ENCODE measurements at places on chromosomes 11 and 22.

DNA sequence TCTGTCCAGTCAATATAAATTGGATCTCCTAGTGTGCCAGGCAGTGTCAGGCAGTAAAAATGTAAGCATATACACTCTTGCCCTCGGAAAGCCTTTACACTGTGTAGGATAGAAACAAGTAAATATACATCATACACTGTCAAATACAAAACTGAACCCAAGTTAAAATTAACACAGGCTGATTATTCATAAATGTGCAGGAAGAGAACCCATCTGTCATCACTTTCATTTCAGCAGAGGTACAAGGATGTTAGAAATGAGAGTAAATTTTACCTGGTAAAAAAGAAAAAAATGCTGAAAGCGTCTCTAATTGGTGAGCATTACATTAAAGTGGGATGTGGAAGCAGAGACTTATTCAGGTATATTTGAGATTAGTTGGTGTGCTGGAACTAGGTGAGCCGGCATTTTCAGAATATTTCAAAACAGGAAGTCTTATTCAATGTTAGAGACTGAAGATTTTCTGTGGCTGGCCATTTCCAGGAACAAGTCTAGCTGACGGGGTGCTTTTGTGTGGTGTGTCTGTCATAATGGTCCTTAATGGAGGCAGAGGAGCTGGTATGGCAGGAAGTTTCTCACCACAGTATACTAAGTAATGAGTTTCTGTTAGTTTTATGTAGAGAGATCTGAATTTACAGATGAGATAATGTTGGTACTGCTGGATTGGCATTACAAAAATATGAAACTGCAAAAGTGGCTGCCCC lies 192.6 kb downstream of the CASP12 start:
- DNase-seq: peak; percentile 56

- DNase-seq: no peak
These were observed 372.1 kb downstream of the FAT3 start for GRCh38 chr11:92596596-92597317.

- no peak for DNase-seq
These were observed 23.5 kb upstream of the ANKK1 start for GRCh38 chr11:113363996-113364641.

DNA sequence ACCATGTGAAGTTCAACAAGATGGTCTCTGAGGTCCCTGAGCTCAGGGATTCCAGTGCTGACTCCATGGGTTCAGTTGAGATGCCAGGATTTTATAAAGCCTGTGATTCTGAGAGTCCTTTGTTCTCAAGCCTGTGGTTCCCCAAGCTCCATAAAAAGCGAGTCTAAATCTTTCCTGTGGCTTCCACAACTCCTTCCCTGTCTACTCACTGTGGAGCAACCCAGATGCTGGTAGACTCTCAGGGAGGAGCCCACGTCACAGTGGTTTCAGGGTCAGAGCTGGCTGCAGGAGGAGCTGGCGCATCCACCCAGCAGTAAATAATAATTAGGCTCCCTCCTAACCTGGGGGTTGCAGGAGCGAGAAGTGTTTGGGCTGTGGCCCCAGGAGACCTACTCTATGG lies 2.0 kb upstream of the RELT start:
- no peak for DNase-seq

DNA sequence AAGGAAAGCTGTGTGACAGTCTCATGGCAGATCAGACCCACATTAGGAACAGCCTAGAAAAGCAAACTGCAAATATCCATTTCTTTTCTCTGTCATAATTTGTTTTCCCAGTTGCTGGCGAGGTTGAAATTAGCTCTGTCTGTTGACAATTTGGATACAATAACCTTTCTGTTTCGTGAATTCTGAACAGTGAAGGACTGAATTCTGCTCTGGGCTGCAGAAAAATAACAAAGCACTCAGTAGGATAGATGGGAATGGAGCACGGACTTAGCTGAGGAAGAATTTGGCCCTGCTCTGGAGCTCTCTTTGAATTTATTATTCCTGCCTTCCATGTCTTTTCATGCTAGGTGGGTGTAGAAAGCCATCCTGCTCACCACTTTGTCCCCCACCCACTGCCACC lies 140.3 kb downstream of the RRAS2 start:
- DNase-seq: no peak

DNA sequence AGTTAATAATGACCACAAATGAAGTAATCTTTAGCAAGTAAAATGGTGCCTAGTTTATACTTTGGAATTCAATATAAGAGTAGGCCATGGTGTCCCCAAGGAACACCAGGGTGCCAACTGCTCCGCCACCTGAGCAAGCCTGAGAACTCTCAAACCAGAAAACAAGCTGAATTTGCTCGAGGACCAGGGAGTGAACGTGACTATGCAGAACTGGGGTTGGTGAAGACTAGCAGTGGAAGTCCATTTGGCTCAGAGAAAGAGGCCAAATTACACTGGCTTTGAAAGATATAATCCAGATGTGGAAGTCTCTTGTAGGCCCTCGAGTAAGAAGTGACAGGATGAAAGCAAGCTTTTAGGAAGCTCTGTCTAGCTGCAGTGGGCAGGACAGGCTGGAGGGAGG lies 8.7 kb upstream of the SMIM35 start:
- DNase-seq: no peak

DNA sequence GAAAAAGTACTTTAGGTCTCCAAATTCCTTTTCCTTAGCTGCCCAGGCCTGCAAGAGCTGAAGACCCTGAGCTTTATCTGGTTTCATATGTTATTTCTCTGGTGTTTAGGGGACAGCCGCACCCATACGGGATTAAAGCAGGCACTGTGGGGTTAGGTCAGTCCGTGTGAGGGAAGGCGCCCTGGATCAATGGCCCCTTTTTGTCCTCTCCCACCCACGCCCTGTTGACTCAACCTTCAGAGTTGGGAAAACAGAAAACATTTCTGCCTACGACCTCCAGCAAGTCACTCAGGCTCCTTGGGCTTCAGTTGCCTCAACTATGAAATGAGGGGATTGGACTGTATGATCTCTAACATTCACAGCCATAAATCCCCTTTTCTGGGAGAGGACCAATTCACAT lies 55.2 kb upstream of the BARX2 start:
- DNase-seq: no peak

DNA sequence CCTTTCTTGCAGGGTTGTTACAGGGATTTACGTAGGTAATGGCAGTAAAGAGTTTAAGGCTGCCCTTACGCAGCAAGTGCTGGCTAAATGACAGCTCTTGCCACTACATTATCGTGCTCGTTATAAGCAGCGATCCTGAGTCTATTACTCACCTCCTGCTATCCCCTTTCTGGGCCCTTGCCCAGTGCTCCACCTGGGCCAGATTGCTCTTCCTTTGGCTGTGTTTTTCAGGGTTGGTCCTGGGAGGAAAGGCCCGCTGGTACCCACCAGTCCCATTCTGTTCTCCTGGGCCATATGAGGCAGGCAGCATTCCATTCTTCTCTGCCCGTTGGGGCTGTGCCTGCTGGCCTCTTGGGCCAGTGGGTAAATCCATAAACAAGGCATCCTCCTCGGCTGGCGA lies 87.5 kb downstream of the C11orf58 start:
- DNase-seq: no peak

GRCh38 chr22:33842421-33843094 lies 77.7 kb downstream of the LARGE1 start:
- no peak for DNase-seq

- DNase-seq: no peak
These were observed 19.7 kb downstream of the ZNF195 start for GRCh38 chr11:3359092-3359824.

DNA sequence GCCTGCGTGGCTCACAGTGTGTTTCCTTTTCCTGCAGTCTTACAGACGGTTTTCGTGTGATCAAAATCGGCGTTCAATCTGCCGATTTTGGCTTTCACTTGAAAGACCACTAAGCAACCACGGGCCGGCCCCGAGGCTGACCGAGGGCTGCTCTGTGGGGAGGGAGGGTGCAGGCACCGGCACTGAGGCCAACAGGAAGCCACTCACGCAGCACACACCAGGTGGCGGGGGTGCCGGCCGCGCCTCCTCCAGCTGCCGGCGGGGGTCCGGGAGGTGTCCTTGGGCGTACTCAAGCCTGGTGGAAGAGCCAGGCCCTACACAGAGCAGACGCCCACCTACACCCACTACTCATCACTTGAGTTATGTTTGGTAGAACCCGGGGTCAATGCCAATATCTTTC lies 14.3 kb downstream of the TOLLIP start:
- DNase-seq: no peak

- DNase-seq: no peak
These were observed 23.0 kb downstream of the PPIL2 start for GRCh38 chr22:21688706-21689381.

GRCh38 chr11:100930185-100930778 lies 199.3 kb downstream of the PGR start:
- no peak for DNase-seq

DNA sequence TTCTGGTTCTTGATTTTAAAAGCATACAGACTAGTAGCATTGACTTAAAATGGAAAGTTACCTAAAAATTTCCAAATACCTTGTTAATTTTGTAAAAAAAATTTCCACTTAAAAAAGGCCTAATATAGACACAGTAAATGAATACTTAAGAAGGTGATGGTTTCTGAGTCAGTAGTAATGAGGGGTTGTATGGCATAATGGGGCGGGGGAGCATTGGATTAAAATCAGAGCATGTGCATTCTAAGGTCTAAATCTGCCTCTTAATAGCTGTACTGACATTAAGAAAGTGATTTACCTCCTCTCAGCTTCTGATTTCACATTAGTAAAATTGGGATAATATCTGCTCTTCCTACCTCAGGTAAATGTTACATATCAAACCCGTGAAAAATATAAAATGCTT lies 446.5 kb downstream of the AASDHPPT start:
- DNase-seq: no peak

DNA sequence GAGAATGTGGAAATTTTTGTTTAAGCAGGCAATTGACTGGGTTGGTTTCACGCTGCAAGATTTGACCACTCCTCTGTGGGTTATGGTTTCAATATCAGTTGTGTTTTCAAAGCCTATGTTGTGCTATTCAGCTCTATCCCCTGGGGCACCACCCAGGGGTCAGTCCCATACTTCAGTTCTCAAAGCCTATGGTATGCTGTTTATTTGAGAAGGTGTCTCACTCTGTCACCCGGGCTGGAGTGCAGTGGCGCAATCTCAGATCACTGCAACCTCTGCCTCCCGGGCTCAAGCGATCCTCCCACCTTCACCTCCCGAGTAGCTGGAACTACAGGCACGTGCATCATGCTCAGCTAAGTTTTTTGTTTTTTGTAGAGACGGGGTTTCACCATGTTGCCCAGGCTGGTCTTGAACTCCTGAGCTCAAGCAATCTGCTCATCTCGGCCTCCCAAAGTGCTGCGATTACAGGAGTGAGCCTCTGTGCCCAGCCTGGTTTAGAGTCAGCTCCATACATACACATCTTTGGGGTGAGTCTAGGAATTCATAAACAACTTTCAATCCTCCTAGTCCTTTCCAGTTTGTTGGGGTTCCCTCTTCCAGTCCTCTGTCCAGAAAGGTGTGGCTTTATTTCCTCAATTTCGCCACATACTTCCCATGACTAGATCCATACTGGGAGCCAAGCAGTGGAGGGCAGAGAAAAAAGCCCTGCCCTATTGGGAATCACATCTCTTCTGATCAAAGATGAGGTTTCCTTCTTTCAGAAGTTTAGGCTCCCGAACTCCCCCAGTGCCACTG lies 35.0 kb upstream of the MAPK1 start:
- DNase-seq: no peak

GRCh38 chr22:50320116-50320515 lies 6.7 kb downstream of the DENND6B start:
- no peak for DNase-seq

GRCh38 chr22:38240734-38241252 lies 32.0 kb downstream of the TMEM184B start:
- no peak for DNase-seq

GRCh38 chr11:1574238-1574932 lies 2.3 kb upstream of the DUSP8 start:
- peak; percentile 45 for DNase-seq

DNA sequence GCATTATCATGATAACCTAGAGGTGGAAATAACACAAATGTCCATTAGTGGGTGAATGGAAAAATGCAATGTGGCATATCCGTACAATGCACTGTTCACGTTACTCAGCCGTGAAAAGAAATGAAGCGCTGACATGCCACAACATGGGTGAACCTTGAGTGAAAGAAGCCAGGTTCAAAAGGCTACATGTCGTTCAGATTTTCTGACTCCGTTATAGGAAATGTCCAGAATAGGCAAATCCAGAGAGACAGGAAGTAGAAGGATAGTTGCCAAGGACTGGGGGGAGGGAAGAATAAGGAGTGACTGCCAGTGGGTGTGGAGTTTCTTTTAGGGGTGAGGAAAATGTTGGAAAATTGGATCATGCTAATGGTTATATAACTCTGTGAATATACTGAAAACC lies 133.8 kb downstream of the ATXN10 start:
- DNase-seq: no peak

DNA sequence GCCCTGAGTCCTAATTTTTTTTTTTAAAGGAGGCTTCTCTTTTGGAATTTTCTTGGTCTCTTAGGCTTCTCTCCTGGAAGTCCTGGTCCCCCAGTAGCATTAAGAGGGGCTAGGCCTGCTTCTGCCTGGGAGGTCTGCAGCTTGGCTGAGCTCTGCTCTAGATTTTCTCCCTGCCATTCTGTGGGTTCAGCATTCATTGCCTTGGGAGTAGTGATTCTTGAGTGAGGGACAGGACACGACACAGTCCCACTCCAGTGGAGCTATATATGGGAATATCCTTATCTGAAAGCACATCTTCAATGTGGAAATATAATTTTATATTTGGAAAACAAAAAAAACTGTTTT lies 3.7 kb downstream of the IGSF22 start:
- no peak for DNase-seq

- DNase-seq: peak; percentile 47
These were observed 2.5 kb downstream of the TCN2 start for GRCh38 chr22:30609260-30610185.

GRCh38 chr11:112626731-112627130 lies 334.5 kb upstream of the NCAM1 start:
- DNase-seq: no peak

DNA sequence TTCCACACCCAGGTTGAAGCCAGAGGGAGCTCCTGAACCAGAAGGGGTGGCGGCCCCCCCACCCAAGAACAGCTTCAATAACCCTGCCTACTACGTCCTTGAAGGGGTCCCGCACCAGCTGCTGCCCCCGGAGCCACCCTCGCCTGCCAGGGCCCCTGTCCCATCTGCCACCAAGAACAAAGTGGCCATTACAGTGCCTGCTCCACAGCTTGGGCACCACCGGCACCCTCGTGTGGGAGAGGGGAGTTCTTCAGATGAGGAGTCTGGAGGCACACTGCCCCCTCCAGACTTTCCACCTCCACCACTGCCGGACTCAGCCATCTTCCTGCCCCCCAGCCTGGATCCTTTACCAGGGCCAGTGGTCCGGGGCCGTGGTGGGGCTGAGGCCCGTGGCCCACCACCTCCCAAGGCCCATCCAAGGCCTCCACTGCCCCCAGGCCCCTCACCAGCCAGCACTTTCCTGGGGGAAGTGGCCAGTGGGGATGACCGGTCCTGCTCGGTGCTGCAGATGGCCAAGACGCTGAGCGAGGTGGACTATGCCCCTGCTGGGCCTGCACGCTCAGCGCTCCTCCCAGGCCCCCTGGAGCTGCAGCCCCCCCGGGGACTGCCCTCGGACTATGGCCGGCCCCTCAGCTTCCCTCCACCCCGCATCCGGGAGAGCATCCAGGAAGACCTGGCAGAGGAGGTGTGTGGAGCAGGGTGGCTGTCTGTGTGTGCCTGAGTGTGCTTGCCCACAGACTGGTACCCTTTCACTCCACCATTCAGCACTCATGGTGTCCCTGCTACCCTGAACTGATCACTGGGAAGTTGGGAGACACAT lies 6.7 kb downstream of the PHOX2A start:
- no peak for DNase-seq
